ENCODE measurements at places on chromosomes 16 and 17. TPM values are rescaled to one million over a fixed set of nuclear protein-coding genes. Genes with fewer than 3 reads are reported as not detected.
A peak's percentile ranks its signal among the peaks of the same experiment; 100 is the strongest.

GRCh38 chr16:86082418-86083030, 183.6 kb downstream of the IRF8 start:
- DNase-seq = no peak

- no peak for DNase-seq
Observed at GRCh38 chr16:85457366-85457765, 155.8 kb upstream of the GSE1 start.

Gene CHRNB1
- polyA plus RNA-seq = 19.3 TPM

DNA sequence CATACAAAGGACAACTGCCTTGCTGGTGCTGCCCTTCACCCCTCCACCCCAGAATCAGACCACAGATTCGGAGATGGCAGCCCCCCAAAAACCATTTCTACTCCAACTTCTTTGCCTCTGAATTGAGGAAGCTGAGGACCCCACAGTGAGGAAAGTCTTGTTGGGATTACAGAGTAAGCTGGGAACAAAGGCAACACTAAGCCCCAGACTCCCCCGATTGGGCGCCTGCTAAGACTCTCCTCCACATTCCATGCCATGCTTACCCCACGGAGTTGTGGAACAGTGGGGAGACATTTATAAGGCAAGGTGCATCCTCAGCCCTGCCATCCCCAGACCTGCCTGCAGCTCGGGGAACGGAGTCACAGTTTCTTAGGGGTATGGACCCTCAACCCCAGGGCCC, 1.9 kb downstream of the GIT1 start:
- no peak for DNase-seq

- peak; percentile 38 for DNase-seq
Observed at GRCh38 chr17:59746849-59747445, 39.5 kb downstream of the VMP1 start.

GRCh38 chr16:51834133-51834532, 683.1 kb upstream of the SALL1 start:
- no peak for DNase-seq

- no peak for DNase-seq
Observed at GRCh38 chr16:27677263-27677662, 127.3 kb downstream of the KATNIP start.

Gene SHISA9
- polyA plus RNA-seq = 0.95 TPM

DNA sequence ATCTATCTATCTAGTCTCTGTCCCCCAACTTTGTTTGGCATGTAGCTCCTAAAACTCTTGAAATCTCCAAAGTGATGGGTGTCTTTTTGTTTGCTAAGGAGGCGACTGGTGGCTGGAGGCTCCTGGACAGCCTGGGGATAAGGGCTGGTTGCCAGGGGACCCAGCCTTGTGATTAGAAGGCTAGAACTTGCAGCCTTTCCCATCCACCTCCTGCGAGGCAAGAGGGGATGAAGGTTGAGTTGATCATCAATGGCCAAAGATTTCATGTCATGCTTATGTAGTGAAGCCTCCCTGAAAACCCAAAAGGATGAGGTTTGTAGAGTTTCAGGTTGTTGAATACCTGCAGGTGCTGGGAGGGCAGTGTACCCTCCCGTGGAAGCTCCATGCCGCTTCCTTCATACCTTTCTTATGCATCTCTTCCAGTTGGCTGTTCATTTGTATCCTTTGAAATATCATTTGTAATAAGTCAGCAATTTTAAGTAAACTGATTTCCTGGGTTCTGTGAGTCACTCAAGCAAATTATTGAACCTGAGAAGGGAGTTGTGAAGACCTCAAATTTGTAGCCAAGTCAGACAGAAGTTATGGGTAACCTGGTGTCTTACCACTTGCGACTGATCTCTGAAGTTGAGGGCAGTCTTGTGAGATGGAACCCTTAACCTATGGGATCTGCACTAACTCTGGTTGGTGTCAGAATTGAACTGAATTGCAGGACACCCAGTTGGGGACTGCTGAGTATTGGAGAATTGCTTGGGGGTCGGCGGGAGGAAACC, 202.4 kb downstream of the SEC14L1 start:
- no peak for DNase-seq

- DNase-seq = no peak
Observed at GRCh38 chr17:71432378-71433315, 688.2 kb upstream of the SOX9 start.

- DNase-seq = peak; percentile 72
Observed at GRCh38 chr17:64158831-64159590, 29.1 kb upstream of the ERN1 start.

DNA sequence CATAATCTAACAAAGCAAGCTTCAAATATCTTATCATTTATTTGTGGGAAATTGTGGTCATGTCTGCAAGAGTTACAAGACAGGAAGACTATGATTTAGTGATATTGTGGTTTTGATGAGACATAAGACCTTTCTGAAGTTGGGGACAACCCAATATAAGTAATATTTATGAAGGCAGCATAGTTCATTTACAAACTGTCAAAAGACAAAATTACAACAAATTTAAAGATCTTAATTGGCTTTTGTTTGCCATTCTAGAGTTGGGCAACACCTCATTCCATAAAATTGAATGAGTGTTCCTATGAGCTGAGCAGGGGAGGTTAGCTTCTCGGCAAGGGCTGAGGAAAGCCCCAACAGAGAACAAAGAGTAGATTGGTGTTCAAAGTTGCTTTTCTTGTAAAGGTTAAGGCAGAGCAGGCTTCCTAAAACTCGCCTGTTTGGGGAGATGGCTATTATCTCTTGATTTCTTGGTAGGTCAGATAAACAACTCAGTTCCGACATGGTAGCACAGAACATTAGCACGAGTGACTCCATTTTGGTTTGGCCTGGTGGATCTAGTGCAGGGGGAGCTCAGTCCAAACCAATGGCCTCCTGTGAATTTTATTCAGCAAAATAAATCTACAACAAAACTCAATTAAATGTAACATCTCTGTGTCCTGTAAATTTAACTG, 10.9 kb upstream of the MMD start:
- no peak for DNase-seq

GRCh38 chr16:48612611-48613010, 2.6 kb upstream of the N4BP1 start:
- DNase-seq = no peak

- peak; percentile 62 for DNase-seq
Observed at GRCh38 chr16:46918905-46919792, 35.0 kb downstream of the GPT2 start.

Gene NPB
- 1.4 TPM for polyA plus RNA-seq

Data from kidney (tissue), 22 donors.